ENCODE measurements at places on chromosomes 1 and 21. TPM values are rescaled to one million over a fixed set of nuclear protein-coding genes. Genes with fewer than 3 reads are reported as not detected.

The KRTAP8-1 gene
- total RNA-seq, result not detected

The DIO1 gene
- not detected for total RNA-seq

The OR2T11 gene
- total RNA-seq, result not detected

The MYCL gene
- 27.3 TPM for total RNA-seq

The CYP2J2 gene
- 21.7 TPM for total RNA-seq

The MRPL39 gene
- 16.8 TPM for total RNA-seq

The NIPAL3 gene
- total RNA-seq, result 41.5 TPM

The AMY1A gene
- not detected for total RNA-seq
